A673 (cell line): ENCODE measurements at places on chromosomes 12 and 14. TPM values are rescaled to one million over a fixed set of nuclear protein-coding genes. Genes with fewer than 3 reads are reported as not detected.

DNA sequence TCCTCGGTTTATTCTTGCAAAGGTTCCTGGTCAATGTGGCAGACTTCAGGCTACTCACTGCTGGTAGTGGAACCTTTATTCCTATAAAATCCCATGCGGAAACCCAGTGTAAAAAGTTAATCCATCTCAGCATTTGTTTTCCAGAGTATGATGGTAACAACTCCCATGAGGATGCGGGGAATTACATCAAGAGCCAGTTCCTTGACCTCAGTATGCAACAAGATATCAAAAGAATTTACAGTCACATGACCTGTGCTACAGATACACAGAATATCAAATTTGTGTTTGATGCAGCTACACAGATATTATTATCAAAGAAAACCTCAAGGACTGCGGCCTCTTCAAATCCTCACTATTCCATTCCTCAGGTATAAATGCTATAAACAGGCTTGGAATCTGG is 19.3 kb downstream of the CPM start:
- H3K27ac ChIP-seq = no peak overlapping the region
- no peak overlapping the region for H3K4me3 ChIP-seq
- H3K4me1 ChIP-seq = no peaks in the 10 kb centered on the region
- DNase-seq = no peak

The ERC1 gene
- 56.5 and 60.7 TPM in 2 replicates for total RNA-seq

- H3K27me3 ChIP-seq = no peaks in the 10 kb centered on the region
- DNase-seq = no peak
Measured at GRCh38 chr14:68380329-68380741, 412.5 kb downstream of the ZFP36L1 start.

GRCh38 chr12:59736786-59737185 is 141.0 kb downstream of the SLC16A7 start:
- H3K27ac ChIP-seq = no peak overlapping the region
- no peak overlapping the region for H3K4me3 ChIP-seq
- peaks cover 2% of the 10 kb centered on the region for H3K4me1 ChIP-seq
- no peaks in the 10 kb centered on the region for H3K27me3 ChIP-seq
- H3K36me3 ChIP-seq = no peaks in the 10 kb centered on the region

GRCh38 chr14:21308132-21308478 is 28.2 kb downstream of the RPGRIP1 start:
- H3K4me1 ChIP-seq = peaks cover 4% of the 10 kb centered on the region
- no peak overlapping the region for H3K4me3 ChIP-seq
- no peaks in the 10 kb centered on the region for H3K27me3 ChIP-seq
- H3K27ac ChIP-seq = no peak overlapping the region
